ENCODE measurements at places on chromosomes 5 and 9. TPM values are rescaled to one million over a fixed set of nuclear protein-coding genes. Genes with fewer than 3 reads are reported as not detected.

FOXD4L5 gene
- 0.05 TPM for total RNA-seq

CRHBP gene
- not detected for total RNA-seq

ODF2 gene
- 28.6 TPM for total RNA-seq

GKAP1 gene
- total RNA-seq: 4.4 TPM

MYMK gene
- not detected for total RNA-seq

FOXD1 gene
- 15.8 TPM for total RNA-seq

FSTL4 gene
- 6.0 TPM for total RNA-seq

IL13 gene
- not detected for total RNA-seq

NEUROG1 gene
- total RNA-seq: not detected

PCDHB16 gene
- total RNA-seq: 0.05 TPM

NAIF1 gene
- total RNA-seq: 8.2 TPM

FAM163B gene
- not detected for total RNA-seq

MCTP1 gene
- total RNA-seq: 9.7 TPM

NMUR2 gene
- 0.22 TPM for total RNA-seq

RNF183 gene
- not detected for total RNA-seq

ZBED3 gene
- total RNA-seq: 4.2 TPM

SOX30 gene
- total RNA-seq: not detected

SLC36A3 gene
- not detected for total RNA-seq

PCDHGA5 gene
- 0.16 TPM for total RNA-seq

UBE2QL1 gene
- 1.9 TPM for total RNA-seq

GPX8 gene
- total RNA-seq: 34.5 TPM

SLC6A19 gene
- 0.32 TPM for total RNA-seq

MEGF10 gene
- total RNA-seq: not detected

PCDHGA6 gene
- 0.12 TPM for total RNA-seq

PCDHB10 gene
- total RNA-seq: 0.06 TPM

SEMA5A gene
- not detected for total RNA-seq

ZDHHC11B gene
- 1.4 TPM for total RNA-seq
